ENCODE measurements at places on chromosomes 6 and 20.

DNA sequence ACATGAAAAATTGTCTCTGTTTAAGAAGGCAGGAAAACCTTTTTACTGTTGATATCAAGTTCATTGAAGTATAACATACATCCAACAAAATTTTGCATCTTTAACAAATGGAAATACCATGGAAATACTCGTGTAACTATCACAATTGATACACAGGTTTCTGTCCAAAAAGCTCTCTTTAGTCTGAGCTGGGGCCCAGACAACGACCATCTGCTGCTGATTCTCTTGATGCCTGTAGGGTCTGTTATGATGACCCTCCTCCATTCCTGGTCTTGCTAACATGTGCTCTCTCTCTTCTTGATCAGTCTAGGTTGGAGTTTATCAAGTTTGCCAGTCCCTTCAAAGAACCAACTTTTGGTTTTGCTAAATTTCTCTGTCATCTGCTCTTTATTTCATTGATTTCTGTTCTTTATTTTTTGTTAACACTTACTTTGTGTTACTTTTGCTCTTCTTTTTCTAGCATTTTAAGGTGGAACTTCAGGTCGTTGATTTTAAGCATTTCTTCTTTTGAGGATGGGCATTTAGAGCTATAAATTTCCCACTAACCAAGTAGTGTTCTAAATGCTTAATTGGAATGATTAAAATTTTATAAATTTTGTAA lies 116.8 kb downstream of the PSMB1 start:
- DNase-seq = no peak

DNA sequence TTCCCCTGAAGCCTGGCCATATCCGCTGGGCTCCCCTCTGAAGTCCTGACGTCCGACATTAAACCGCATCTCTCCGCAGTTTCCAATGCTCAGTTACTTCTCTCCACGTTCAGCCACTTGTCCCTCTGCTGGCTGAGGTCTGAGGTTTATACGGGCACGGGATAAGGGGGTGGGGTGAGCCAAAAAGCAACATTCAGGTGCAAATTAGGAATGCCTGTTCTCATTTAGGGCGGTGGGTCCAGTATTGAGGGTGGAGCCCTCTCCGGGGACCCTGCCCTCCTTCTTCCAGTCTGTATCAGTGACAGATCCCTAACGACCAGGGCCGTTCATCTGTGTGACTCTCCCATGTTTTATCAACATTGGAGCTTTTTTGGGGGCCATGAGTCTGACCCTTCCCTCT lies 1454.4 kb downstream of the HACE1 start:
- DNase-seq = no peak

GRCh38 chr6:158784505-158784904 lies 34.7 kb downstream of the EZR start:
- DNase-seq = no peak

GRCh38 chr6:80433010-80433672 lies 326.7 kb downstream of the BCKDHB start:
- DNase-seq = no peak

GRCh38 chr20:51400051-51400926 lies 142.2 kb downstream of the NFATC2 start:
- DNase-seq = peak; percentile 73

DNA sequence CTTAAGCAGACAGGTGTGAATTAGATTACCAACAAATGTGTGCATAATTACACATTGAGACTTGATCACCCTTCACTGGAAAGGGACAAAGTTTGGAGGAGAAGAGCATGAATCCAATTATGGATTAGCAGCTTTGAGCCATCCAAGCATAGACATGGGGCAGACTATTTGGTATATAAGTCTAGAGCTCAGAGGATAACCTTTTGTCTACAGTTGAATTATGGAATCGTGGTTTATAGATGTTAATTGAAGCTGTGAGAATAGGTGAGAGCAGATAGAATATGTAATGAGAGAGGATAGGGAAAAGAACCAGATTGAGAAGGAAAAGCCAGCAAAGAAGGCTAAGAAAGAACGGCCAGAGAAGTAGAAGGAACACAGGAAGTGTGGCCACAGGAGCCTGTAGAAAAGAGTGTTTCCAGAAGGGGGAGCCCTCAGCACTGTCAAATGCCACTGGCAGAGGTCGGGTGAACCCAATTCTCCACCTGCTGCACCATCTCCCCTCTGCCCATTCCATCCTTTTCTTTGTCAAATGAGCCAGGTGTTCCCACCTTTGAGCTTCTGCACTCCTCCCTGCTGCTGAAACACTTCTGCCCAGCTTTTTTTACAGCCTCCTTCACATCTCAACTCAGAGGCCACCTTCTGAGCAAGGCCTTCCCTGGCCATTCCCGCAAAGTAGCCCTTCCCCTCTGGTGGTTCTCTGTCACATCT lies 7.3 kb downstream of the DNTTIP1 start:
- DNase-seq = peak; percentile 37

DNA sequence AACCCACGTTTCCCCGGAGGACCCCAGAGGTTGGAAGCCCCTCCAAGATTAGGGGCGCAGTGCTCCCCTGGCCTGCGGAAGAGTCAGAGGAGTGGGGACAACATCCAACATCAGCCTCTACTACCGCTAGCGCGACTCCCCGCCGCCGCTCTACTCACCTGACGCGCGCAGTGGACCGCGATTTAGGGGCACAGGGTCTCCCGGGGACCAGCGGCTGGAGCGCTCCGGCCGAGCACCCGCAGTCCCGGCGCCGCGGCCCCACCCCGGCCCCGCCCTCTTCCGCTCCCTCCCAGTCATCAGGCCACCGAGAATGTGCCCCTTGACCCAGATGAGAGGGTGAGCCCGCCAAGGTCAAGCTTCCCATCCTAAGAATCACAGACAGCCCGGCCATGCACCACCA lies at the start of gene ZFP57:
Gene ZFP57, minus strand, starts transcription at position 249 of the 400 bp plus-strand sequence. CDS start 4,149 bp downstream, outside the sequence.
- DNase-seq = no peak

DNA sequence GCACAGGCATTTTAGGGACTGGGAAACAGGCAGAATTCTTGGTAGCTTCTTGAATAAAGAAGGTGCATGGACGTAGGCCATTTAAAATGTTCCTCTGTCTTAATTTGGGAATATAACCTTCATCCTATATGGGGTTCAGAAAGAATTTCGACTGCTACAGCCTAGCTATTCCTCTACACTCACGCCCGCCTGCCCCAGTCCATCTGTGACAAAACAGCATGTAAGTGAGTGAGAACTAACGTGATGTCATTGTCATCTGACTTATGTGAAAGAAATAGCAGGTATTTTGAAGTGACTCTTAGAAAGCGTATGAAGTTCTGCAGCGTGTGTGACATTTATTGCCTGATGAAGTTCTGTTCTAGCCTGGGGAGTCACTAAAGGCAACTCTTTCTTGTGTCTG lies 52.2 kb upstream of the SLC22A1 start:
- DNase-seq = no peak

DNA sequence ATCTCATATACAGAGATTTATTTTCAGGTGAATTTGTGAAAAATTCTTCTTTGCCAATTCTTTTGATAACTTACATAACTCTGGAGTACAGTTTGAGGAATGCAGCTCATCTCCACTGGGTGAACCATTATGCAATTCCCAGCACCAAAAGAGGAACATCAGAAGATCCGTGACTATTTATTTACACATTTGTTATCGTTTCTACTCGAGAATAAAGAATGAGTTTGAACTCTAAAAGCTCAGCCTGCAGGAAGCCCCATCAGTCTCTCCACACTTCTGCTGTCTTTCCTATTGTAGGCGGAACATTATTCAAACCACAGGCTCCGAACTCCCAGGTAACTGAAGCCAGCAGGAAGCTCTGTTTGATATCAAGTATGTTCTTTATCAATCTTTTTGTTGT lies 95.9 kb upstream of the IFNGR1 start:
- no peak for DNase-seq

DNA sequence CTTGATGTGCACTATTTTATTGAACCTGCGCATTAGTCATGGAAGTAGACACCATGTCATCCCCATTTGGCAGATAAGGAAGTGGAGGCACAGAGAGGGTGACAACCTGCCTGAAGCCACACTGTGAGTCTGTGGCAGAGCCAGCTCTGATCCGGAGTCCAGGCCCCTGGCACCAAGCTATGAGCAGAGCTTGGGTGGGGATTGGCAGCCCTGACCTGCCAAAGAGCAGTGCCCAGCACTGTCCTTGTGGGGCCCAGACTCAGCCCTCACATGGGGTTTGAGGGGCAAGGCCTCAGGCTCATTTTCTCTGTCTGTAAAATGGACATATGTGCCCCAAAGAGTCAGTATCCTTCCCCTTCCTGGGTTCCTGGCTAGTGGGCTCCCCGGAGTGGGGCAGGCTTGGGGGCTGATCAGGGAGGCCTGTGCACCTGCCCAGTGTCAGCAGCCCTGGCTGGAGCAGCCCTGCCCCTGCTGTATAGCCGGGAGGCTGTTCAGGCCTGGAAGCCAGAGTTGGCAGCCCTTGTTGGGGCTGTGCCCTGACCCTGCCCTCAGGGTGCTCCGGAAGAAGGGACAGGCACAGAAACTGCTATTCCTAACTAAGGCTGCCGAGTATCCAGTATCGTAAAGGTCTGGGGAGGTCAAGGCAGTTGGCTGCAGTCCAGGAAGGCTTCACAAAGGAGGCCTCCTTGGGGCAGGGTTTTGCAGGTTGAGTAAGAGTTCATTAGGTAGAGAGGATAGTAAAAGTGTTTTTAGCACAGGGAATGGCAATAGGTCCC lies 38.7 kb downstream of the TGM2 start:
- DNase-seq = no peak

DNA sequence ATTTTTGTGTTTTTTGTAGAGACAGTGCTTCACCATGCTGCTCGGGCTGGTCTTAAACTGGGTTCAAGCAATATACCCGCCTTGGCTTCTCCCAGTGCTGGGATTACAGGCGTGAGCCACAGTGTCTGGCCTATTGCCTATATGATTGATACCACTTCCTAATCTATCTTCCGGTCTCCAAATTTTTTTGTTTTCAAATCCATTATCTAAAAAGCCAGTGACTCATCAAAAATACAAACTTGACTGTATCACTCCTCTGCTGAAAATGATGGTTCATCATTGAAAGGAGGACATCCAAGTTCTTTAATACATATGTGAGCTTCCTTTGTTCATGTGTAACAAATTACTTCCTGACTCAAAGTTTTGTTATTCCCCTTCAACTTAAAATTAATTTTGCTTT lies 35.5 kb downstream of the FAM8A1 start:
- no peak for DNase-seq

GRCh38 chr6:56891754-56892153 lies 63.2 kb upstream of the BEND6 start:
- DNase-seq = no peak

- no peak for DNase-seq
These were observed 845 bp downstream of the HLA-DPA1 start for GRCh38 chr6:33072508-33073100.

DNA sequence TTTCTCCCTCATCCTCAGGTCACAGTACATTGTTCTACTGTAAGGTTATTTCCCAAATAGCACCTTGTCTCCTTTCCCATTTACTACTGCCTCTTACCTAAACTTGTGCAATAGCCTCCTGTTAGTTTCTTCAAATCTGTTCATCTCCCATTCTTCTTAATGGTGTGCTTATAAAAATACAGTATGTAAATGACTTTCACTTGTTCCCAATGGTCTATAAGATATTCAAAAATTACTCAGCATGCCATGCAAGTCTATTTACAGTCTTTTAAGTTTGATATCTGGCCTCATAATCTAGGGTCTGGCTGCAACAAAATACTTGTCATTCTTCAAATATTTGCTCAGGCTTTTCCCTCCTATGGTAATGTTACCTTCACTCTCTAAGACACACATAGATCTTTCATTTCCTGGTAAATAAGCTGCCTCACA lies 31.5 kb upstream of the RHAG start:
- DNase-seq = no peak

DNA sequence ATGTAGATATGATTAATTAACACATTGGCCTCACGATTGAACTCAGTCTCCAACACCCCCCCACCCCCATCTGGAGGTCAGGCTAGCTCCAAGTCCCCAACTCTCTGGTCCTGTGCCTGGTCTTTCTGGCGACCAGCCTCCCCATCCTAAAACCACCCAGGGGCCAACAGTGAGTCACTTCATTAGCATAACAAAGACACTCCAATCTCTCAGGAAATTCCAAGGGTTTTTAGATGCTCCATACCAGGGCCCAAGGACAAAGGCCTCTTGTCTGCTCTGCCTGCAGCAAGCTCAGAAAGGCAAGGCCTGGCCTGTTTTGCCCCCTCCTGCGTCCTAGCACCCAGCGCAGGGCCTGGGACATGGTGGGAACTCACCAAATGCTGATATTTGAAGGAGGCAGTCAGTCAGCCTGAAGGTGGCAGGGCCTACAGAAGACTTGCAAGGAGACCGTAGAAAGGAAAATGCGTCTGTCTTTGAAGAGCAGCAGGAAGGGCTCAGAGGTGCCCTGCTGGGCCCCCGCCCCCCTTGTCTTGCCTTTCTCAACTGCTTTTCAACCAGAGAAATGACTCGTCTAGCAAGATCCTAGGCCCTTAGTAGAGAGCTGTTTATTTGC lies 184.7 kb downstream of the CDH4 start:
- DNase-seq = no peak

- DNase-seq = no peak
These were observed 7.8 kb downstream of the PTGIS start for GRCh38 chr20:49560186-49560585.

GRCh38 chr20:38373898-38374297 lies 27.6 kb downstream of the LBP start:
- DNase-seq = no peak

GRCh38 chr6:74117113-74117512 lies 421.1 kb downstream of the CD109 start:
- no peak for DNase-seq

DNA sequence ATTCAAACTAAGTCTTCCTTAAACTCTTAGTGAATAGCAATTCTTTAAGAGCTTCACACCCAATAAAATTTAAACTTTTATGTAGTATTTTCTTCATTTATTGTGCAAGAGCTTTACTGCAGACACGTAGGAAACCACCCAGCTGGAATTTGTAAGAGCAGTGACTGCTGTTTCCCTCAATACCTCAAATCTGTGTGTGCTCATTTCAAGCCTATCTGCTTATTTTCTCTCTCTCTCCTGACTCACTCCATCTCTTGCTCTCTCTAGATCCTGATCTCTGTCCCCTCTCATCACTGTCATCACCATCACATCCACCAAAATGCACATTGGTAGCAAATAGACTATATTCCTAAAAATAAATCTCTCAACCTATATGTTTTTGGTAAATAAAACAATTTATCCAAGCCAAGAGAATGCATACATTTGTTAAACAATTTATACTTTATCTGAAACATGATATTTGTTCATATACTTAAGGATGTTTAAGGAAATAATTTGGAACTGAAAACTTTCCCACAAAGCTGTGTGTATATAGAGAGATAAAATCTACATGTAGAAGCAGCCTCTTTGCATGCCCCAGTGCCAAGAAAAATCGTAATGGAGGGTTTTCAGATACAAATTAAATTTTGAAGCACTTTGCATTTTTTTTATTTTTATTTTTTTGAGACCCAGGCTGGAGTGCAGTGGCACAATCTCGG lies 273.0 kb downstream of the TFAP2A start:
- DNase-seq = no peak

- peak; percentile 30 for DNase-seq
These were observed 18.4 kb upstream of the MMP24 start for GRCh38 chr20:35207950-35208611.

DNA sequence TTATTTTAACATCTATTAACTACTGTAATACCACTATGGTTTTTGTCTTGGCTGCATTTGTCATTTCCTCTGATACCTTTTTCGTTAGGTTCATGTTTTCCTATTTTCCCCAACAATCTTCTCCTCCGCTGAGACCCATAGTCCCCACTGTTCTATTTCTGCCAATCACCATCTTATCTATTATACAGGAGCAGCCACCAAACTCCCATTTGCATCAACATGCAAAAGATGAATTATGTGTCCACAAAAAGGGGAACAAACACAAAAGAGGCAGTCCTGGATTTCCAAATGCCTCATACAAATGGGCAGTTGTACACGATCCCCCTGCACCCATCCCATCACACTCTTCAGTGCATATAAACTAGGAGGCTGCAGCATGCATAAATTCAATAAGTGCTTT lies 121.7 kb upstream of the MYLIP start:
- DNase-seq = no peak

All from stimulated activated CD8-positive, alpha-beta memory T cell treated with anti-CD3 and anti-CD28 coated beads, Interleukin-15, amount 100 ng/mL, for 48 hours (primary cell).